ENCODE measurements at places on chromosomes 1 and 21.

DNA sequence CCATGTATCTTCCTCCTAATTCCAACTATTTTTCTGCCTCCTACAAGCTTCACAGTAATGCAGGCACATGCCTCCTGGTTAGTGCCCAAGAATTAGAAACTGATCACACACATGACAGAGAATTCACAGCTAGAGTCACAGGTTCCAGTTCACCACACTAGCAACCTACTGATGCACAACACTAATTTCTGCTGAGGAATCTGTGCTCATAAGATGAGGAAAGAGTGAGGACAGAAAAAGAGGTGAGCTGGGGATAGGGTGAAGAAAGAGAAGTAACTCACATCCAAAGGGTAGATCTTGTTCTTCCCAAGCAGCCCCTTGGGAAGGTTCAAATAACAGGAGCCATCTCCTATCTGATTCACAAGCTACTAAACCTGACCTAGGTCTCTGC is 61.3 kb downstream of the PUM1 start:
- peaks cover 5% of the 10 kb centered on the region for H3K36me3 ChIP-seq
- no peak overlapping the region for H3K27ac ChIP-seq
- no peaks in the 10 kb centered on the region for H3K27me3 ChIP-seq
- DNase-seq, result no peak
- no peaks in the 10 kb centered on the region for H3K4me1 ChIP-seq
- H3K4me3 ChIP-seq, result no peak overlapping the region

- DNase-seq, result no peak
- peaks cover 4% of the 10 kb centered on the region for H3K4me1 ChIP-seq
- no peaks in the 10 kb centered on the region for H3K27me3 ChIP-seq
Observed at GRCh38 chr1:11725616-11726015, 10.3 kb upstream of the AGTRAP start.

- no peaks in the 10 kb centered on the region for H3K4me1 ChIP-seq
- H3K36me3 ChIP-seq, result no peaks in the 10 kb centered on the region
- no peak for DNase-seq
- H3K27ac ChIP-seq, result no peak overlapping the region
Observed at GRCh38 chr1:65174585-65174984, 26.6 kb downstream of the AK4 start.

DNA sequence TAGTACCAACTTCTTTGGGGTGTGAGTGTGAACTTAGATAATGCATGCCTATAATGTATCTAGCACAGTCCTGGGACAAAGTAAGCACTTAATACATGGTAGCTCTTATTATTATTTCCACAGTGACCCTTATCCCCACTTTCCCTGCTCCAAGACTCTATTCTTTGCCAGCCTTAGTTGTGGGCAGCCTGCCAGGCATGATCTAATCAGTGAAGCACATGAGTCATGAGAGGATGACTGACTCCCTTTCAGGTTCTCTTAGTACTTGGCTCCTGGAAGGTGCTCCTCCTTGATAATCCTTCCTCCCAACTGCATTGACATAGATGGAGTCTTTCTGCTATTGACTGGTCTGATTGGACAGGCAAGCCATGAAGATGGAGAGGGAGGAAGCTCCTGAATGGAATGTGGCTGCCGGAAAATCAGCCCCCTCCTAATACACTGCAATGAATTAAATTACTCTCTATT is 17.4 kb upstream of the GNG12 start:
- peak; percentile 33 for DNase-seq
- no peaks in the 10 kb centered on the region for H3K27me3 ChIP-seq
- no peak overlapping the region for H3K27ac ChIP-seq
- H3K4me1 ChIP-seq, result peaks cover 4% of the 10 kb centered on the region
- H3K4me3 ChIP-seq, result no peak overlapping the region

GRCh38 chr1:240021709-240022108 is 70.0 kb upstream of the FMN2 start:
- DNase-seq, result no peak
- no peak overlapping the region for H3K4me3 ChIP-seq
- no peak overlapping the region for H3K27ac ChIP-seq
- H3K4me1 ChIP-seq, result no peaks in the 10 kb centered on the region
- no peaks in the 10 kb centered on the region for H3K27me3 ChIP-seq

- no peak for DNase-seq
- H3K36me3 ChIP-seq, result peaks cover 7% of the 10 kb centered on the region
- no peak overlapping the region for H3K27ac ChIP-seq
- no peaks in the 10 kb centered on the region for H3K4me1 ChIP-seq
- no peak overlapping the region for H3K4me3 ChIP-seq
Observed at GRCh38 chr1:26449868-26450267, 17.7 kb downstream of the DHDDS start.

DNA sequence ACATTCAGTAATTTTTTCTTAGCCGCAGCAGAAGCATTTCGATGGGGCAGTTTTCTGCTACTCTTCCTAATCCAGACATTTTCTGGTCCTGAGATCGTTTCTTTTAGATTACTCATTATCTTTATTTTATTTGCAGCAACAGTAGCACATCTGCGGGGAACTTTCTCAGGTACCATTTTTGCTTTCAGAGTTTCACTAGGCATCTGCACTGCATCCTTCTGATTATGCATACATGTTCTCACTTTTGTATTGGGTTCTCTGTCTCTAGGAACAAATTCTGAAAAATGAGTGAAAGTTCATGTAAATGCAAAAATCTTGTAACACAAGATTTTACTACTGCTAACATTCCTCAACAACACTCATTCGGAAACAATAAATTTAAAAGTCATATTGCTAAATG is 3.9 kb upstream of the PSMG1 start:
- no peaks in the 10 kb centered on the region for H3K36me3 ChIP-seq
- H3K27ac ChIP-seq, result no peak overlapping the region
- H3K27me3 ChIP-seq, result no peaks in the 10 kb centered on the region

DNA sequence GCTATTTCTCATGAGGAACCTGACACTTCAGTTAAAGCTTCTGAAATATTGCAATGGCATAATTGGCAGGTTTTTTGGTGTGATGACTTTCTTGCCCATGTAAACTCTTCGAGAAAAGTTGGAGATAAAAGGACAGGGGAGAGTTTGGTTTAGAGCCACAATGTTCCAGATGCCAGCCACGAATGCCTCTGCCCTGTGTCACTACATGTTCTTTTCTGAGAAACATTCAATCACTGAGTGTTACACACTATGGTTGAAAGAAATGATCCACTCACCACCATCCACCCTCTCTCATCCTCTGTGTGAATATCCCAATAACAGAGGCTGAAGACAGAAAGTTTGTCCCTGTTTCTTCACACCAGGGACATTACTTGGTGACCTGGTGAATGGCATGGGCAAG is 66.4 kb downstream of the TNFSF4 start:
- H3K4me1 ChIP-seq, result no peaks in the 10 kb centered on the region
- no peak overlapping the region for H3K27ac ChIP-seq
- no peaks in the 10 kb centered on the region for H3K36me3 ChIP-seq

- no peak overlapping the region for H3K4me3 ChIP-seq
- no peaks in the 10 kb centered on the region for H3K27me3 ChIP-seq
- no peaks in the 10 kb centered on the region for H3K4me1 ChIP-seq
Observed at GRCh38 chr1:27861436-27861835, 10.9 kb upstream of the THEMIS2 start.

GRCh38 chr1:3135744-3136455 is 66.9 kb downstream of the PRDM16 start:
- H3K4me3 ChIP-seq, result no peak overlapping the region
- H3K4me1 ChIP-seq, result no peaks in the 10 kb centered on the region
- H3K27ac ChIP-seq, result no peak overlapping the region
- H3K27me3 ChIP-seq, result no peaks in the 10 kb centered on the region
- DNase-seq, result no peak

- no peaks in the 10 kb centered on the region for H3K36me3 ChIP-seq
- H3K27ac ChIP-seq, result no peak overlapping the region
- DNase-seq, result no peak
Observed at GRCh38 chr1:94240822-94241221, 3.4 kb upstream of the ARHGAP29 start.

GRCh38 chr21:46184625-46185555 is 631 bp upstream of the SPATC1L start:
- no peaks in the 10 kb centered on the region for H3K4me1 ChIP-seq
- peak overlapping the region; percentile 58 for H3K4me3 ChIP-seq
- H3K36me3 ChIP-seq, result no peaks in the 10 kb centered on the region
- H3K27ac ChIP-seq, result peak overlapping the region; percentile 69

- H3K4me3 ChIP-seq, result no peak overlapping the region
- no peak overlapping the region for H3K27ac ChIP-seq
- no peak for DNase-seq
- H3K36me3 ChIP-seq, result no peaks in the 10 kb centered on the region
Observed at GRCh38 chr1:154861607-154862094, 8.4 kb downstream of the KCNN3 start.

GRCh38 chr1:7557301-7557891 is 213.7 kb upstream of the VAMP3 start:
- H3K4me1 ChIP-seq, result no peaks in the 10 kb centered on the region
- H3K36me3 ChIP-seq, result no peaks in the 10 kb centered on the region
- no peak for DNase-seq
- no peak overlapping the region for H3K27ac ChIP-seq
- H3K27me3 ChIP-seq, result no peaks in the 10 kb centered on the region

- DNase-seq, result no peak
- no peaks in the 10 kb centered on the region for H3K27me3 ChIP-seq
- H3K36me3 ChIP-seq, result no peaks in the 10 kb centered on the region
- H3K4me1 ChIP-seq, result no peaks in the 10 kb centered on the region
Observed at GRCh38 chr1:199096591-199096990, 457.8 kb downstream of the PTPRC start.

DNA sequence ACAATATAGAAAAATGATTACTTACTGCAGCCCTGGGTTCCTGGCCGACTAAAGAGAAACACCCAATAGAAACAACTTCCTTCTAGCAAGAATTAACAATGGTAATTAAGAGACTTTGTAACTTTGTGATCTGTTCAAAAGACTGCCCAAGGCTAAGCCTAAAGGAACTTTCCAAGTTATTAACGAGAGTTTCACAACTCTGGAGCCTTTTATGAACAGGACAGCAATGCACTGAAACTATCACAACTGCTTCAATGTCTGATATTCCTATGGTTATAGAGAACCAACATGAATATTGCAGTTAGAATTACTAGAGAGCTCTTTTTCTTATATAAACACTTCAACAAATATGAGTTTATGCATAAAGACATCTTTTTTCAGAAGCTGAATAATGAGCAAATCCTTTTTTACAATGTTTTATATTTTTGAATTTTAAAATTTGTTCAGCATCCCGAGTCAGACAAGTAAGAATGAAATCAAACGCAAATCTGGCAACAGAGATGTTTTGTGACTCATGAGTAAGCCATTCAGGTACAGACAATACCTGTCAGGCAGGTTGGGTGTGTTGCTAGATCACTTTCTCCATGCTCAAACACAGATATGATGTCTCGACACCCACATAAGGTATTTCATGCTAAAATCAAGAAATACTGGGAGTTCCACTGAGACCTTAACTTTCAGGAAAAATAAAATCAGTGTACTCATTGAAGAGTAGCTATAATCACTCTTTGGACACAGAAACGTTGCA is 22.2 kb upstream of the KCNJ15 start:
- peak; percentile 27 for DNase-seq
- no peak overlapping the region for H3K4me3 ChIP-seq
- H3K27ac ChIP-seq, result no peak overlapping the region
- no peaks in the 10 kb centered on the region for H3K27me3 ChIP-seq

DNA sequence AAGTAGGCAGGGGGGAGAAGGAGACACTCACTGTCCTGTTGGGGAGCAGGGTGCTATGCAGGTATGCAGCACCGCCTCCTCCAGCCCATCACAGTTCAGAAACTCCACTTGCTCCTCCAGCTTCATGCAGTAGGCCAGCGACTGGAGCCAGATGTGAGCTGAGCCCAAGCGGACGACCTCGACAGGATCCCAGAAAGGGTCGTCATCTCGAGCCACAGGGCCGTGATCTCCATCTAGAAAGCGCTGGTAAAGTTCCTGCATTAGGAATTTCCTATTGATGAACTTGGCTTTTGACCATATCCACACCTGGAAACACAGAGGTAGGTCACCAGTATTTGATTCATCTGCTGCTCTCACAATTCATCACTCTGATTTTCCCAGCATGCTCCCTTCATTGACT is 56.1 kb downstream of the SCCPDH start:
- H3K4me1 ChIP-seq, result no peaks in the 10 kb centered on the region
- no peak for DNase-seq
- no peak overlapping the region for H3K27ac ChIP-seq

GRCh38 chr1:18166341-18166740 is 58.7 kb downstream of the IGSF21 start:
- H3K27me3 ChIP-seq, result no peaks in the 10 kb centered on the region
- no peak overlapping the region for H3K4me3 ChIP-seq
- H3K36me3 ChIP-seq, result no peaks in the 10 kb centered on the region
- no peak for DNase-seq
- H3K27ac ChIP-seq, result no peak overlapping the region

All from colonic mucosa (tissue), 4 donors.